Activated CD4-positive, alpha-beta memory T cell treated with anti-CD3 and anti-CD28 coated beads for 36 hours (primary cell): ENCODE measurements at places on chromosomes 5 and 9. TPM values are rescaled to one million over a fixed set of nuclear protein-coding genes. Genes with fewer than 3 reads are reported as not detected.

DNA sequence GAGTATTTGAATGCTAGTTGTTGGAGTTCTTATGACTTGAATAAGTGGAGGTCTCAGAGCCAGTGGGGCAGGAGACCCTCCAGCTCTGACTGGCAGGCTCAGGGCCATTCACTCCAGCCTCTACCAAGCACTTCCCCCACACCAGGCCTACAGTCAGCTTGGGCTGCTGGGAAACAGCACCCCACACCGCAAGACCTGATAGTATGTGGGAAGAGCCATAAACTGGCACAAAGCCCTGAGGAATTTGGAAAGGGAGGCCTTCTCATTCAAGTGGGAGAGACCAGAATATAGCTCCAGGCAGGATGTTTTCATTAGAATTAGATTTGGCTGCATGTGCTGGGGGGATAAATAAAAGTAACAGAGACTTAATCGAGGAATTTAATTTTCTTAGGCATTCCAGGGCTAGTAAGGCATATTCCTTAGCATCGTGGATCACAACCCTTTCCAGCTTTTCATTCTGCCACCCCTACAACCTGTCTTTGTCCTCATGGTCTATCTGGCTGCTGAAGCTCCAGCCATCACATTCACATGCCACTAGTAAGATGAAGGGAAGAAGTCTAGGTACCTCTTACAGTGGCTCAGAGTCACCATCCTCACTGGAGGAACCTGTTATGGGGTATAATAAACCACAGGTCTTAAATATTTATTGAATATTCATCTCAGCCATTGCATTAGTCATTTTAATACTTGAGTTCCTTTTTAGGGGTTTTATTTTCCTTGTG is 47.5 kb downstream of the TMOD1 start:
- no peak for DNase-seq

GRCh38 chr9:79201636-79202035 is 370.1 kb upstream of the TLE4 start:
- no peak for DNase-seq

DNA sequence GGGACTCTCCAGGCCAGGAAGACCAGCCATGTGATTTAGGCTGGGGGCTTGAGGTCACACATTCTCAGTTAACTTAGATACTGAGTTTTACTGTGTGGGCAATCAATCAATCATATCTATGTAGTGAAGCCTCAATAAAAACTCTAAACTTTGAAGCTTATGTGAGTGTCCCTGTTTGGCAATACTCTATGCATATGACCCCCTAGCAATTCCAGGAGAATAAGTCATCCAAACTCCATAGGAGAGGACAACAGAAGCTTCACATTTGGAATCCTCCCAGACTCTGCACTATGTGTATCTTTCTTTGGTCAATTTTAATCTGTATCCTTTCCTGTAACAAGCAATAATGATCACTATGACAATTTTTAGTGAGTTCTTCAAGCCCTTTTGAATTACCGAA is 216.8 kb upstream of the RGMB start:
- no peak for DNase-seq

DNA sequence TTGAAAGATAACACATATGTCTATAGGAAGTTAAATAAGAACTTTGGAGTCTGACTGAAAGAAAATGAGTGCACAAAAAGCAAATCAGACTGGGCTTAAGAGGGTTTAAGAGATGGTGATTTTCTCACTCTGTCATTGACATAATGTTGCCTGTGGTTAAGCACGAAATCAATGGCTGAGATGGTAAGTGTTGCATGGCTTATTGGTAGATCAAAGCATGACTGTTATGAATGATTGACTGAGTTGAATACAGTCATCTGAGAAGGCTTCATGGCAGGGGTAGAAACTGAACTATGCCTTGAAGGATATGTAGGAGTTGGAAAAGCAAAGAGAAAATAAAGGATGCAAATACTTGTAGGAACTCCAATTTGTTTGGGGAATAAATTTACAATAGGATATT is 136.6 kb downstream of the PLPPR1 start:
- DNase-seq: no peak

DNA sequence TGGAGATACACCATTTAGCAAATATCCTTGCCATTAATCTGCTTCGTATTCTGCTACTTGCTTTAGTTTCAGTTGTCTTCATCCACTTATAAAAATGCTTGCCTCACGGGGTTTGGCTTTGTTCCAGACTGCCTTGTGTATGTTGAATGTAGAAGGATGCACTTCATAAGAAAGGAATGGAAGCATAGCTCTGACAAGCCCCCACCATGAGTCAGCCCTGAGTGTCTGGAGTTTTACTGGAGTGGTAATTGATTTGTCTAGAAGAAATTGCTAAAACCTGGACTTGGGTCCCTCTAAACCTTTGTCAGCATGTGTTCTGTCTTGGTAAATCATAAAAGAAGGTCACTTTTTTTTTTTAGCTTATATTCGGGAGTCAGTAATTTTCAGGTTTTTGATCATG is 4.6 kb downstream of the TEX48 start:
- DNase-seq: no peak

GRCh38 chr9:2085716-2086115 is 70.6 kb downstream of the SMARCA2 start:
- DNase-seq: no peak

- DNase-seq: no peak
These were observed 83.1 kb upstream of the CPLX2 start for GRCh38 chr5:175788155-175788787.

DNA sequence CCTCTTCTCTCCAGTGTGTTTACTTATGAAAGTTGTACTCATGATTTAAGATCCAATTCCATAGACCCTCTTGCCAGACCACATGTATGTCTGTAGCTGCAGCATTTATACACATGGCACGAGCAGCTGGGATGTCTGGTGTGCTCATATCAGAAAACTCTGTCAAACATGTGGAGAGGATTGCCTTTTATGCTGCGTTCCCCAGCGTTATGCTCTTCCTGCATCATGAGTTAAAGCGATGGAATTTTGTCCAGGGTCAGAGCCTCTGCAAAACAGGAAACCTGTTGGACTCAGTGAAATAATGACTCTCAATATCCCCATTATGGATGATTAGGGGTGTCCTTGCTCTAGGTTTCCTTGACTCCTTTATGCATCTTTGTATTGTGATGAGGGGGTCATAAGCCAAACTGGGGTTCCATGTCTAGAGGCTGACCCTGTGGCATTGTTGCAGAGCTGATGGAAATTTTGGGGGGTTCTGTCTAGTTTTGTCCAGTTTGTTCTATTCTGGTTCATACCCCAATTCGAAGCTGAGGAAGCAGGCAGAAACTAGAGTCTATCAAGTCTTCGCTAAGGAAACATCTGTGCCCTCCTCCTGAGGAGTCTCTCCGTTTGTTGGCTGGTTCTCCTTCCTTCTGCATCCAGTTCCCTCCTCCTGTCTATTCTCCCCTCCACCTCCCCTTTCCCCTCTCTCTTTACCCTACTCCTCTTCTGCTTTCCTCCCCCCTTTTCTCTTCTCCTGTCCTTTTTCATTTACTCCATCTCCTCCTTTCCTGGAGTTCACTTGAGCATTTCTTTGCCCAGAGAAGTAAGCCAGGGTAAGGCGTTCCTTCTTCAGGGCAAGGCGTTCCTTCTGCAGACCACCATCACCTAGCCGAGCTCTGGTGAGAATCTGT is 252.8 kb downstream of the MAST4 start:
- DNase-seq: no peak

GRCh38 chr9:7653262-7653661 is 146.3 kb downstream of the DMAC1 start:
- DNase-seq: no peak

DNA sequence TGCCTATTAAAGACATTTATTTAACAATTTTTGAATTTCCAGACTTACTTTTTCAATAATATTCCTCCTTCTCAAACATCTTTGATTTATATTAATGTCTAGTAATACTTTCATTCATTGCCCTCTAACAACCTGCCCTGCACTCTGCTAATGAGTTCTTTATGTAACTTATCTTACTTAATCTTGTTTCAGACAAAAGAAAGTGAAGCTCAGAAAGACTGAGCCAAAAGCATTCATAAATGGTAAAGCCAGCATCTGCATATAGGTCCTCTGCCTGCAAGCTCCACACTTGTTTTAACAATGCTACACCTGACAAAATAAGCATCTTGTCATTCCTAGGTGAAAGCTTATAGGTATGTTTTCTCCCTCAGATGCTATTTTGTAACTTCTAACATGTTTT is 2.4 kb upstream of the TNPO1 start:
- DNase-seq: no peak

GRCh38 chr5:122126756-122127321 is 2.5 kb upstream of the ZNF474 start:
- no peak for DNase-seq

- DNase-seq: no peak
These were observed 153.3 kb upstream of the IZUMO3 start for GRCh38 chr9:24698881-24699518.

DNA sequence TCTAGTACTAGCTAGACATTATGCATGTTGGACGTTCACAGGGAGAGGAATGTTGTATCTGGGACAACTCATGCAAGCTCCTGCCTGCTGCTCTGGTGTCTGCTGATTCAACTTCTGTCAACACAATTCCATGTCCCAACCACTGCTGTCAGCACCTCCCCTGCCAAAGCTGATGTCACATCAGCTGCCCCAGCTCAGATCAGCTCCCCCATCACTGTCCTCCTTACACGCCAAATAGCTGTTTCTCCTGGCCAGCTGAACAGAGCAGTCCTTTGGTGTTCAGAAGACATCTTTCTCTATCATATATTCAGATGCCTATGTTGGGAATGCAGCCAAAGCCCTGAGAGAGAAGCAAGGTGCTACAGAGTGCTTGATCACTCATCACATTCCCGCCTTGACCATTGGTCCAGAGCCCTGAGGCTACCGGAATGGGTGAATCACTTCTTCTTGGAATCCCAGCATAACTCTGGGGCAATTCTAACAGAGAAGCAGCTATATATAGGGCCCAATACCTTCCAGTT is 223.3 kb downstream of the SEC61B start:
- DNase-seq: no peak

- no peak for DNase-seq
These were observed 51.5 kb upstream of the ATP10B start for GRCh38 chr5:160903551-160903950.

DNA sequence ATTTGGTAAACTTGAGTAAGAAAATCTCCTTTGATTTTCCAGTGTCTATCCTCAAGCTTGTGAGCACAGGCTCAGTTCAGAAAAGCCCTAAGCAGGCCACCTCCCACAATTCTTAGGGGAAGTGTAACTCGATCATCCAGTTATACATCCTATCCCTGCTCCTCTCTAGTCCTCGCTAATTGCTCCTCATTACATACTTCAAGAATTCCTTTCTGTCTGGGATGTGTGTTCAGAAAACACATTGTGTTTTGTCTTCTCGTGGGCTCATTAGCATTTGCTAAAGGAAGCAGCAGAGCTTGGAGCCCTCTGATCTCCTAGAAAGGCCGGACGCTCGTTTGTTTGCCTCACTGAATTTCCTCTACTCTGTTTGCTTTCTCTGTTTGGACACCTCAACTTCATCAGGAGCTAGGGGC is 268.2 kb upstream of the RFX3 start:
- DNase-seq: no peak

- no peak for DNase-seq
These were observed 70.3 kb downstream of the TEK start for GRCh38 chr9:27179245-27179865.

DNA sequence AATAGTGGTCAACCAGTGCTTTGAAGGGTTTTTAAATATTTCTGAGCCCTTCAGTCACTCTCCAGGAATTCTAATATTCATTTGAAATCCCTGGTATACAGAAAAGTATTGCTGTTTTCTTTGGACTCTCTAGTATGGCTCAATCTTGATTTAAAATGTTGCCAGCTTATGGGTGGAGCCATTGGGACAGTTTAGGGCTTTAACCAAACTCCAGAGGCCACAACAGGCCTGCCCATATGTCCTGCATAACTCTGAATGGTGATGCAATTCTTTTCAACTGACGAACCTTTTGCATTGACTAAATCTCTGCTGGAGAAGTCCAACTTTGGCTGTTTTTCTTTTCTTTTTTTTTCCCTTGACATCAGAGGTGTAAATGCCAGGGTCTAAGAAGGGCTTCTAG is 10.3 kb upstream of the ANKHD1 start:
- DNase-seq: no peak

DNA sequence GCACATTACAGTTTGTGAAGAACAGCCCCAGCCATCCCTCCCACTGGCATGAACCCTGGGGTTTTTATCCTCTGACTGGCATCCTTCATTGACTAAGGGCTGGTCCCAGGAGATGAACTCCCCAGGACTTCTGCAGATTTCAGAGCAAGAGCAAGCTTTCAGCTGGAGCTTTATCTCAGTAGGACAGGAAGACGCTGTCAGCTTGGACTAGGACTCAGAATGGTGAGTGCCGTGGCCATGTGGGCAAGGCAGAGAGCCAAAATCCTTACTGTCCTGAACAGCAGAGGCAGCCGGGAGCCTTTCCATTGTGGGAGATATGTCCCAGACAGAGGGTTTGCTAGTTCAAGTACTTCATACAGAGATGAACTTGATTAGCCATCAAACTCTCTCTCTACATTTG is 3.2 kb upstream of the ACOT12 start:
- no peak for DNase-seq

- no peak for DNase-seq
These were observed 4.5 kb downstream of the CORO2A start for GRCh38 chr9:98187926-98188325.

- no peak for DNase-seq
These were observed 317.3 kb upstream of the PDE4D start for GRCh38 chr5:60210810-60211209.

CYLC2 gene
- total RNA-seq: not detected

HK3 gene
- total RNA-seq: 0.62 TPM

DMRT3 gene
- total RNA-seq: not detected

CCIN gene
- total RNA-seq: not detected

PCDHA1 gene
- not detected for total RNA-seq

CLIC3 gene
- 0.43 TPM for total RNA-seq

KIF20A gene
- total RNA-seq: 55.5 TPM

IL9 gene
- 123 TPM for total RNA-seq

PCDHB12 gene
- not detected for total RNA-seq

OSMR gene
- total RNA-seq: 0.10 TPM

SV2C gene
- 0.10 TPM for total RNA-seq

ITGA2 gene
- 2.2 TPM for total RNA-seq

GTF2H2C gene
- 46.9 TPM for total RNA-seq

GCNT4 gene
- 2.4 TPM for total RNA-seq

SLC25A46 gene
- total RNA-seq: 35.4 TPM

PCDHGA8 gene
- total RNA-seq: not detected

GAS1 gene
- 0.26 TPM for total RNA-seq
